ENCODE measurements at places on chromosomes 3 and 15.

GRCh38 chr3:56926243-56926946, 124.6 kb upstream of the ARHGEF3 start:
- peak; percentile 31 for DNase-seq

- DNase-seq: no peak
These were observed 18.6 kb downstream of the MAGEF1 start for GRCh38 chr3:184693011-184693975.

- no peak for DNase-seq
These were observed 75.0 kb downstream of the SMAD6 start for GRCh38 chr15:66777054-66777453.

DNA sequence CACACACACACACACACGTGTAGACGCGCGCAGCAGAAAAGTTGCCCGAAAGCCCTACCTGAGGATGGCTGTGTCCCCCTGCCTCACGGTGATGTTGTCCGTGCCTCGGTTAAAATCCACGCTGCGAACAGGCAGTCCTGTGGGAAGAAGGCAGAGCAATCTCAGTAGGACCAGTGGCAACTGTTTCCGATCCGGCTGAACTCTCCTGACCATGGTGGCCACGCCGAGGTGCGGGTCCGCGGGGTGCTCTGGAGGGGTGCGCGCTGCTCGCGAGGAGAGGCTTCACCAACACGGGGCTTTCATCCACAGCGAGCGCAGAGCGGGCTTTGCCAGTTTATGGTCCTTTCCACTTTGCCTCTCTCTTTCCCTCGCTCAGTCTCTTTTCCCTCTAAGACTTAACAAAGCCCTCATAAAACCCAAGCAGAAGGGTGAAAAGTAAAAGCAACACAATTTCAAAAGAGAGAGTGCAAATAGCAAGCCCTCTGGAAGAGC, 422 bp downstream of the LSAMP start:
- DNase-seq: no peak

GRCh38 chr3:169479314-169479939, 184.1 kb downstream of the MECOM start:
- no peak for DNase-seq
